HFF-Myc (cell line): ENCODE measurements at places on chromosomes 3 and 15.

DNA sequence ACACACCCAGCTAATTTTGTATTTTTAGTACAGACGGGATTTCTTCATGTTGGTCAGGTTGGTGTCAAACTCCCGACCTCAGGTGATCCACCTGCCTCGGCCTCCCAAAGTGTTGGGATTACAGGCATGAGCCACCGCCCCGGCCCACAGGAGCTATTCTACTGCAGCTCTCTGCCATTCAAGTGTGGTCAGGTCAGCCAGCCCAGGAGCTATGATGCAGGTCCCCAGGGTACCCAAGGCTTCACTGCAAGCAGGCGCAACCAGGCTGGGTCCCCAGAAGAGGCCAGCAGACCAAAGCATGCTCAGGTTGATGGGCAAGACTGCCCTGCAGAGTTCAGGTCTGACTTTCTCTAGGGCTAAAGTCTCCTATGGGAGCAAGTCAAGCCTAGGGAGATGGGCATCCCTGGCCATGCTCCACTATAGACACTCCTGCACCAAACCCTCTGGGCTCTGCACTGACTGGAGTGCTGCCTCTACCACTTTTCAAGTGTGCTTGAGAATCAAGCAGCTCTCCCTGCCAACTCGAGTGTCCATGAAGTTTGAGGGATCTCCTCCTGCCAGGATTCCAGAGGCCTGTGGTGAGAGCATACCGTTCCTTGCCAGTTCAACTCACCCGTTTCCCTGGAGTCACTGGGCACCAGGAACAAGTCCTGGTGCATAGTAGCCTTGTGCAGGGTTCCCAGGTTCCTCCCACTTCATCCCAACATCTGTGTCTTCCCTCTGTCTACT is 30.9 kb downstream of the MYO9A start:
- DNase-seq = no peak

DNA sequence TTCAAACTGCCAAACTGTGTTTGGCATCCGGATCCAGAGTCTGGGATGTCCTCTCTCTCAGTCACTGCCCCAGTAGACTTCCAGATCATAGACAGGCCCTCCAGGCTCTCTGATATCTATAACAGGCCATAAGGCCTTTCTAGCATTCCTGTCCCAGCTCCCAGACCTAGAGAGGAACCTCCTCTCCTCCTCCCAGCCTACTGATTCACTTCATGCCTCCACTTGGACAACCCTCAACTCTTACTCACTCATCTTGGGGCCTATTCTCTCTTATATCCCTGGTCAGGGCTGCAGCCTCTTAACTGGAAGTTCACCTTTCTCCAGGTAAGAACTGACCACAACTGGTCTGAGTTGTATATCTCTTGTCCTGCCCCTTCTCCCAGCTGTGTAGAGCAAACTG is 253.7 kb upstream of the TRIM42 start:
- DNase-seq = no peak

- no peak for DNase-seq
Measured at GRCh38 chr3:169288553-169288952, 375.0 kb downstream of the MECOM start.

DNA sequence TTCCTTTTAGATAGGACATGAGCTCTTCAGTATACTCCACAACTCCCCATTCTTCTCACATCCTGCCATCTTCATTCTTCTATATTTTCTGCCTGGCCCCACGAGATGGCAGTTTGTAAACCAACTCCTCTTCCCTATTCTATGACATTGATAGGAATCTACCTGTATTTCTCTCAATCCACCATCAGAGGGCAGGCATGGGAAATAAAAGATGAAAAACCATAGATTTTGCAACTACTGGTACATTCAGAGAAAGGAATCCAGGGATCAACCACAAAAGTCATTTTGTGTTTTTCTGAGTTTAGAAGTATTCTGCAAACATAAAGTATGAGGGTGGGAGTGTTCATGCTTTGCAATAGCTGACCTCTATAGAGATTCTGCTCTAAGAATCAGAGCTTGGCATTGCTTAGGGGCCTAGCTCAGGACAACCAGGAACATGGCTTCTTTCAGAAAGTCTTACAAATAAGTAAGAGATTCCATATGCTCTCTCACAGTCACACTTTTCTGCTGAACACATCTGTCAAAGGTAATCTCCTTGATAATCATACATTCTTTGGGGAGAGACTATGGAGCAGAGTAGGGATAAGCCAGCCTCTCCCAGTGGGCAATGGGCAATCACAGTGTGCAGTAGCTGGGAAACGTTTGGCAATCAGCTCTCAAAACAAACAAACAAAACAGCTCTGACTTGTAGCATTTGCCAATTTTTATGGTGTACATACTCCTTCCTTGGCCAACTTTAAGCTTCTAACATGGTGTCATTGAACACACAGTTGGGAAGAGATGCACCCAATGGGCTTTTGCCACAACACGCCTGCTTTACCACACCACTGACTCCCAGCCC is 43.1 kb upstream of the SLC25A36 start:
- peak; percentile 46 for DNase-seq

GRCh38 chr15:101273534-101273933 is 3.8 kb downstream of the SELENOS start:
- no peak for DNase-seq

- DNase-seq = no peak
Measured at GRCh38 chr3:12198301-12198700, 39.6 kb upstream of the TIMP4 start.

DNA sequence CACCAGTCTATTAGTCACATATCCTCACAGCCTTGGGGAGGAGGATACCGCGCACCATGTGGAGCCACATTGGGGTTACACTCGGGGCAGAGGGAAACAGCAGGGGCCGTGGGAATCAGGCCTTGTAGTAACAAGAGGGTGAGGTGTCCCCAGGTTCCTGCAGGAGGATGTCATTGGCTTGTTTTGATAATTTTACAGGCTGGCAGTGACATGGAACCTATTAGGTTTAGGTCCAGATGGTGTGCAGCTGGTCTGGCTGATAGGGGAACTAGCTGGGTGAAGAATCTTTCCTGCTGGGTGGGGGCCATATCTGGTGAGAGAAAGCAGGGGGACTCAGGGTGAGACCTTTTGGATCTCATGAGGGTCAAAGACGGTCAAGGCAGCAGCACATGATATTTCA is 9.8 kb upstream of the MEF2A start:
- DNase-seq = peak; percentile 24

- DNase-seq = no peak
Measured at GRCh38 chr3:129001101-129001805, at the start of gene EFCC1. Gene EFCC1 (plus strand): TSS chr3:129001304. CDS start chr3:129001629, 325 bp downstream.

DNA sequence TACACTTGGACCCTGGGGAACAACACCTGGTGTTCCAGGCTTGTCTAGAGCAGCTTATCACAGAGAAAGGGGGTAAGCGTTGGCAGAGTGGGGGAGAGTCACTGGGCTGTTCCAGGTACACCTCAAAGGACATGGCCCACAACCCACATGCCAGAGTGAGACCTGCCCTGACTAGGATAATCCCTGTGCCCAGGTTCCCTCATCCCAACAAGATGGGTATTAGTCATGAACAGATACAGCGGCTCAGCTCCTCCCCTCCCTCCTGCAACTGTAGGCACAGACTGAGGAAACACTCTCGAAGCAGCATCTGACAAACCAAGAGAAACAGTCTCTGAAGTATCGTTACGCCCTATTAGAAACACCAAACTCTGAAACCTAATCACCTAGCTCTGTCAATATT is 32.1 kb upstream of the RPS17 start:
- DNase-seq = no peak

GRCh38 chr15:45331972-45332371 is 46.4 kb downstream of the GATM start:
- no peak for DNase-seq

- DNase-seq = no peak
Measured at GRCh38 chr3:63245726-63246241, 32.3 kb upstream of the SYNPR start.

GRCh38 chr3:176579711-176580185 is 617.5 kb downstream of the TBL1XR1 start:
- DNase-seq = peak; percentile 5

GRCh38 chr3:89851974-89852621 is 744.7 kb downstream of the EPHA3 start:
- DNase-seq = peak; percentile 2

GRCh38 chr3:146929696-146930095 is 324.6 kb upstream of the PLSCR5 start:
- no peak for DNase-seq

- DNase-seq = peak; percentile 29
Measured at GRCh38 chr15:69092159-69092558, 68.3 kb upstream of the GLCE start.

DNA sequence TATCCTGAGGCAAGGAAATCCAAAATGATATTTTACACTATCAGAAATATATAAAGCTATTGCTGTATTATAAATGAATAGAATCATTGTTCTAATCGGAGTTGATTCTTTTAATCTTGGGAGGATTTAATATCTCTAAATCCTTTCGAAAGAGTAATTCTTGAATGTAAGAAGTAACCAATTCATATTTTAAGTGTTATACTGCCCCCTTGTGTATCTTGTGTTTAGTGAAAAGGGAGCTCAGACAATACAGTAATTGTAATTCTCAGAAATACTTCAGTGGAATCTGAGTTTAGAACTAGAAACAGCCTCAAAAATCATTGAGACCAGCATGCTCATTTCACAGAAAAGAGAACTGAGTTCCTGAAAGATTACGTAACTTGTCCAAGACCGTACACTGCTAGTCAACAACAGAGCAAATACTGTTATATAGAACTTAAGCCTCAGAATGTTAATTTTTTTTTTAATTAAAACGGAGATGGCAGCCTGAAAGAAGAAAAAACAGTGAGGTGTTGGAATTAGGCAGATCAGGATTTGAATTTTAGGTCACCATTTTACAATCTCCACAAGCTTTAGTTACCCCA is 42.9 kb downstream of the PLCH1 start:
- DNase-seq = peak; percentile 17

- DNase-seq = no peak
Measured at GRCh38 chr3:128402998-128403397, 63.7 kb downstream of the DNAJB8 start.

- DNase-seq = no peak
Measured at GRCh38 chr3:108779496-108779895, 22.3 kb upstream of the RETNLB start.

DNA sequence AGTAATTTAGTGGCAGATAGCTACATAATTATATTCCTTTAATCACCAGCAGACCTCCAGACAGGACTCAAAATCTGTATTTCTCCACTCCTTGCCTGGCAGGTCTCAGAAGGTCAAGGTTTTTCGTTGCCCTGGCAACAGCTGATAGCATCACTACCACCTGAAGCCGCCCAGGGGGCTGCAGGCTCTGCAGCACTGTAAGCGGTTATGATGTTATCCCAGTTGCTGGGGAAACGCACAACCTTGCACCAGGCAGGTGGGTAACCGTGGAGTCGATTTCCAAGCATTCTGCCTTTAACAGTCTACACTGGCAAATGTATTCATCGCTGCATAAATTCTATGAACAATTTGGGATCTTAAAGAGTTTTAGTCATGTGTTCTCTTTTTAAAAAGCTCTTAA is 756.3 kb downstream of the NTRK3 start:
- DNase-seq = no peak

DNA sequence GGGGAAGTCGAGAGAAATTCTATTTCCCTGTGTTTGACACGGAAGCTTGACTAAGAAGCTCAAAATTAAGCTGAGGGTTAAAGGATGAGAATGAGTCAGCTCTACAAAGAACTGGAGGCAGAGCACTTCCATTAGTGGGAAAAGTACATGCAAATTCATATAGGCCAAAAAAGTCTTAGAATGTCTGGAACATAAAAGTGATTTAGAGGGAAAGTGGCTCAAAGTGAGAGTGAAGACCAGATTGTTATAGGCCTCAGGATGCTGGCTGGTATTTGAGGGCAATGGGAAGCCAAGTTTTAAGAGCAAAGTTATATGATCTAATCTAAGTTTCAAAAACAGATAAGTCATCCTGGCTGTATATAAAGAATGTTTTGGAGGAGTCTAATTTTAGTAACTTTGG is 857.3 kb downstream of the NAALADL2 start:
- DNase-seq = peak; percentile 2

DNA sequence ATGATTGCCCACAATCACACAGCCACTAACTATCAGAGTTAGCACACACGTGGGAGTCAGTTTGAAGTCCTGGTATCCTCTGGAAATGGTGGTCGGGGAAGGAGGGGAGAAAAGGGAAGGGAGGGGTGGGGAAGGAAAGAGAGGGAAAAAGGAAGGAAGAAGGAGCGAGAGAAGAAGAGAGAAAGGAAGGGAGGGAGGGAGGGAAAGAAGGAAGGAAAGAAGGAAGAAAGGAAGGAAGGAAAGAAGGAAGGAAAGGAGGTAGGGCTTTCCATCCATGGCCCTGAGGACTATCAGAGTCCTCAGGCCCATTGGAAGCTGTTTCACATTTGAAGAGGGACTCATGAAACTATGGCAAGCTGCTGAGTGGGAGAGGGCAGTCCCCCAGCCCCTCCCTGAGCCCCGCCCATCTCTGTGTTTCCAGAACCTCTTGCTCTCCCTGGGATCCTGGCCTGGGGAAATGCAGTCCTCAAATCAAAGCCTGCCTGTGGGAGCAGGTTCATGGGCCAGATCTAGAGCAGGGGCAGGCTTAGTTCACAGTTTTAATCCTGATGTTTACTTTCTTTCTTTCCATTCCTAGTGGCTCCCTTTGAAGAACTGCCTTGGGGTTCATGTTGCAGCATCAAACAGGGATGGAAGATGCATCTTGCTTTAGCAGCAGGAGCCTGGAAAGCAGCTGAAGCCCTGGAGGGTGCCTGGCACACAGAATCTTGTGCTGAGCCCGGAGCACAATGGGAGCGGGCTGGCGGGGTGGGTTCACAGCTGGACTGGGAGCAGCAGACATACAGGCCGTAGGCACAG is 66.1 kb upstream of the GLCE start:
- no peak for DNase-seq

DNA sequence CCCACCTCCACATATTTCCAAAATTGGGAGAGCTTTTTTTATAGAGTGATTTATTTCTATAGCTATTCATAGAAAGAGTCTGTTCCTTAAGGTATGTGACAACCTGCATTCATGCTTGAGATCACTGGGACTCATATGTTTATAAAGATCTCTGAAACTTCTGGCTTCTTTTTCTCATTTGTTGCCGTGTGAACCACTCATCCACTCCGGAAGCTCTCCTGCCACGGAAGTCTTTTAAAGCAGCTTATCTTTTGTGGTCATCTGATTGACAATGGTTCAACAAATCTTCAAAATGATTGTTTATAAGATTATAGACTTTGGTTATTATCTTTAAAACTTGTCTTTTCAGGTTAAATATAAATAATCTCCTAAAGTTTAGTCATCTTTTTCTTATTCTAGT is 260.5 kb downstream of the C3orf38 start:
- no peak for DNase-seq

DNA sequence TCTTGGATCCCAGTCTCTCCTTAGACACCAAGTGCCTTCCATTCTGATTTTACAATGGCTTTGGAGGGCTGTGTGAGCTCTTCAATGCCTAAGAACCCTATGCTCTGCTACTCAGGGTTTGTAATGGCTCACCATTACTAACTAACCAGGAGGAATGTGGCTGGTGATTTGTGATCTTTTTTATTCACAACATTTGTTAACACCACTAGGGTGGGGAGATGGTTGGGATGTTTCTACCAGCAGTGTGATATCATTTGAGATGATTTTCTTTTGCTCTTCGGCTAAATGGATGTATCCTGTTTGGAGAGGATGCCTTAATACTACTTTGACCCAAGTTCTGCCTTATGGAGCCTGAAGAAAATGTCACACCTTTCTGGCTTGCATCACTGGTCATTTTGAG is 226.9 kb downstream of the MFSD1 start:
- no peak for DNase-seq
